Right atrium auricular region (tissue), 2 donors: ENCODE measurements at places on chromosomes 5 and 9. TPM values are rescaled to one million over a fixed set of nuclear protein-coding genes. Genes with fewer than 3 reads are reported as not detected.

Gene PCDHB2
- total RNA-seq: 1.8 TPM

Gene SPINK4
- total RNA-seq: not detected

Gene NME5
- total RNA-seq: 3.8 TPM

Gene HNRNPAB
- total RNA-seq: 69.1 TPM

Gene CDH9
- total RNA-seq: not detected

- DNase-seq: no peak
- no peak overlapping the region for H3K27ac ChIP-seq
- no peak overlapping the region for H3K4me3 ChIP-seq
- no peaks in the 10 kb centered on the region for H3K36me3 ChIP-seq
These were observed 72.3 kb downstream of the ANGPTL2 start for GRCh38 chr9:127050152-127050551.

DNA sequence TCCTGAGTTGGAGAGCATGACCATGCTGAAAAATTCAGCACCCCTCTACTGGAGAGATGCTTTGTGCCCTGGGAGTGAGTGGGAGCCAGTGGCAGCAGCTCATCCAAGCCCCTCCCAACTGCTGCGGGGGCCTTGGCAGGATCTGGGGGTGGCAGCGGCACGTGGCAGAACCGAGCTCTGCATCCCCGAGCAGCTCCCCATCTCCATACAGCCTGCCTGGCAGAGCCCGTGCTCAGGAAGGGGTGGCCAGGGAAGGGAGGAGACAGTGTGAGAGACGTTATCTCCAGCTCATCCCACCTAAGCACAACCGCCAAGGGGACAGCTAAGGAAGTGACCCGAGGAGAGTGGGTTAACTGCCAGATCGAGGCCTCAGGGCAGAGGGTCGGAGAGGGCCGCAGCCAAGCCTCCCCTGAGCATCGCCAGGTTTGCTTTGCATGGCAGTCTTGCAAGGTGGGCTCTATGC, 17.2 kb upstream of the DPM2 start:
- H3K4me3 ChIP-seq: no peak overlapping the region
- no peaks in the 10 kb centered on the region for H3K36me3 ChIP-seq
- H3K4me1 ChIP-seq: peaks cover 44% of the 10 kb centered on the region
- peak overlapping the region; percentile 86 for H3K27ac ChIP-seq

DNA sequence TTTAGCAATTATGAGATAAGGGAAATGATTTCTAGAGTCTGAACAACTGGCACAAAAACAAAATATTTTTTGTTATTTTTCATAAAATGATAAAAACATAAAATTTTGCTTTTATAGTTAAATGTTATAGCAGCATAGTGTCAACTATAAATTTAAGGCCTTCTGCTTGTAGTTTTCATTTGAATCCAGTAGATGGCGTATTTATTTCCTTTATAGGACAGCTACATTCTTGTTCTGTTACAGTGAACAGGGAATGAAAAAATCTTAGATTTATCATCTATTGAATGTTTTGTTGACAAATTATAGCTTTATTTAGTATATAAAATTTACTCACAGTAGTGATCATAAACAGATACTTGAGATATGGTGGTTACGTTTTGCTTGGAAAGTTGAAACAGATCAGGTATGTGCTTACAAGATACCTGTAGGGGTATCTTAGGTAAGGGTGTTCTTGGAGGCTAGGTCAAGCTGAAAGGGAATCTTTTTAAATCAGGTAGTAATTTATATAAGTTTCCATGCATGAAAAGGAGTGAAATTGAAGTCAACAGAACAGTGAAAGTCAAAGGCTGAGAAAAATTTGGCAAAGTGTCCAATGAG, 239.3 kb upstream of the GRIN3A start:
- no peak overlapping the region for H3K27ac ChIP-seq
- no peaks in the 10 kb centered on the region for H3K36me3 ChIP-seq
- no peaks in the 10 kb centered on the region for H3K4me1 ChIP-seq
- DNase-seq: no peak
- H3K4me3 ChIP-seq: no peak overlapping the region
- no peaks in the 10 kb centered on the region for H3K27me3 ChIP-seq

- peak overlapping the region; percentile 86 for H3K27ac ChIP-seq
- no peaks in the 10 kb centered on the region for H3K4me1 ChIP-seq
- H3K4me3 ChIP-seq: peak overlapping the region; percentile 68
- H3K27me3 ChIP-seq: no peaks in the 10 kb centered on the region
- H3K36me3 ChIP-seq: peaks cover 9% of the 10 kb centered on the region
- DNase-seq: no peak
These were observed 2.0 kb upstream of the ZNF622 start for GRCh38 chr5:16467363-16468219.

DNA sequence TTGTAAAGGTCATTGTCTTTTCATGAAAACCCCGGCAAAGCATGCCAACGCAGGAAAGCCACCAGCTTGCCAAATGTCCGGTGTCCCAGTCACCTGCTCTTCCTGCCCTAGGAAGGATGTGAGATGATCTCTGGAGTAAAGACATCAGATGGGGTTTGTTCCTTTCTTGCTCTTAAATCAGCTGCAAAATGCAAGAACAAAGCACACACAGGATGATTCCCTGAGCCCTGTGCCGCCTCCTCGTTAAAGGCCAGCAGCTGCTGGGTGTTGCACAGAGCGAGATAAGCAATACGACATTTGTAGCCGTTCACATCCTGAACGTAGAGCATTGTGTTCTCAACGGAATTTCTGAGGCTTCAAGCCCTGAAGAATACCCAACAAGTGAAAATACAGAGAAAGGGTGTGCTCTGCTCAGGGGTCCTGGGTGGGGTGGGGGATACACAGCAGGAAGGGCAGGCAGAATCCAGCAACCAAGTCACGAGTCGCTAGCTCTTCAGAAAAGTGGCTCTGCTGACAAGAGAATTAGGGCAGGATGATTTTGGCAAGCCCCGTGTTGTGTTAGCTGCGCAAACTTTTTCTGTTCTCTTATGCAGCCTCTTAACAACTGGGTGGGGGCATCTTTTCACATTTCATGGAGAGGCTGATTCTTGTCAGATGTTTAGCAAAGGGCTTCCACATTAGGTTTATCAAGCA, 229.2 kb upstream of the MAP3K1 start:
- H3K4me3 ChIP-seq: peak overlapping the region; percentile 39
- peak overlapping the region; percentile 53 for H3K27ac ChIP-seq
- no peaks in the 10 kb centered on the region for H3K27me3 ChIP-seq
- H3K4me1 ChIP-seq: peaks cover 40% of the 10 kb centered on the region
- DNase-seq: peak; percentile 80

GRCh38 chr5:21237461-21237860, 1249.5 kb upstream of the CDH18 start:
- DNase-seq: no peak
- H3K36me3 ChIP-seq: no peaks in the 10 kb centered on the region
- no peaks in the 10 kb centered on the region for H3K27me3 ChIP-seq
- H3K4me3 ChIP-seq: no peak overlapping the region

DNA sequence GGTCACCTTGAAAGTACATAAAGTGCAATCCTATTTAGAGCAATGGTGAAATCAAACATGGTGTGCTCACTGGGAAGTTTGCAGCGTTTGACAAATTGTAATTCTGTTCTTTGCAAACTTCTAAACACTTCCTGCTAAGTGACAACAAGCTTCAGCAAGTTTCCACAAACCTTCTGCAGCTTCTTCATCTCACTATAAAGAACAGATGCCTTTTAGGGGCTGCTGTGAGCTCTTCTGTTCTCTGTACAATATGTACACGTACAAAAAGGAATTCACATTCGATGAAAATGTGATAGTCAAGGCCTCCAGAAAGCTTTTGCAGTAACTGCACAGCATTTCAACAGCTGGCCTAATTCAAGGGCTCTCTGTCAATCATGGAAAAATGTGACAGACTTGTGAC, 543.1 kb downstream of the CETN3 start:
- H3K27ac ChIP-seq: no peak overlapping the region
- H3K4me3 ChIP-seq: no peak overlapping the region
- no peaks in the 10 kb centered on the region for H3K4me1 ChIP-seq

GRCh38 chr9:93467462-93467861, 14.1 kb upstream of the FAM120AOS start:
- no peaks in the 10 kb centered on the region for H3K4me1 ChIP-seq
- H3K36me3 ChIP-seq: no peaks in the 10 kb centered on the region
- H3K27ac ChIP-seq: peak overlapping the region; percentile 64
- no peak overlapping the region for H3K4me3 ChIP-seq
- no peak for DNase-seq

GRCh38 chr5:157611571-157612476, 36.2 kb upstream of the ADAM19 start:
- H3K4me3 ChIP-seq: no peak overlapping the region
- no peaks in the 10 kb centered on the region for H3K36me3 ChIP-seq
- H3K27ac ChIP-seq: no peak overlapping the region
- no peaks in the 10 kb centered on the region for H3K27me3 ChIP-seq
- no peaks in the 10 kb centered on the region for H3K4me1 ChIP-seq

DNA sequence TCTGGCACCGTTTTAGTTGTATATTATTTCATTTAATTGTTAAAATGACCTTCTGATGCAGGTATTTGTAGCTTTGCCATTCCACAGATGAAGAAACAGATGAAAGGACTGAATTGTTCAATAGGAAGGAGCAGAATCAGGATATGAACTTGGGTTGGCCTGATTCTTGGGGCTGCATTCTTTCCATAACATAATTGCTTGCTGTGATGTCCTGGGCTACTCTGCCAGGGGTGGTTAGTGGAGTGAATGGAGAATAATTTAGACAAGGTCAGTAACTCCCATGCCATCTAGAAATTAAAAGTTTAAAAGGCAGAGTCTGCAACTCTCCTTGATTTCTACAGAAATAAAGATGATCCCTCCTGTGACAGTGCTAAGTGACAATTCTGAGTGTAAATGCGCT, 15.9 kb downstream of the TLR4 start:
- H3K27me3 ChIP-seq: no peaks in the 10 kb centered on the region
- no peak for DNase-seq
- no peaks in the 10 kb centered on the region for H3K4me1 ChIP-seq

DNA sequence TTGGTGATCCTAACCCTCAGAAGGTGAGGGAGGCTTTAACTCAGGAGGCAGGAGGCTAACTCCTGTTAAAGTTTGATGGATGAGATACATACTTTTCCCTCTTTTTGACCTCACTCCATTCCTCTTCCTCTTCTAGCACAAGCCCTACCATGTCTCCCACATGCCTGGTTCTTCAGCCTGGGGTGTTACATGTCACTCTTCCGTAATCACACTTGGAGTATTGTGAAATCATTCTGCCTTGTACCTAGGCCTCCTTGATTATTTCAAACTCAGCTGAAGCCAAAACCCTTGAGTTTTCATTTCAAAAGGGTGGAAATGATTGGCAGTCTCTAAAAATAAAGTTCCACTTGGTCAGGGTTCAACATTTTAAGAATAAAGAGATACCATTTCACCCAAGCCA, 1.8 kb downstream of the PLAC8L1 start:
- no peak overlapping the region for H3K4me3 ChIP-seq
- no peaks in the 10 kb centered on the region for H3K4me1 ChIP-seq
- no peaks in the 10 kb centered on the region for H3K27me3 ChIP-seq
- no peak for DNase-seq
- H3K27ac ChIP-seq: peak overlapping the region; percentile 22

DNA sequence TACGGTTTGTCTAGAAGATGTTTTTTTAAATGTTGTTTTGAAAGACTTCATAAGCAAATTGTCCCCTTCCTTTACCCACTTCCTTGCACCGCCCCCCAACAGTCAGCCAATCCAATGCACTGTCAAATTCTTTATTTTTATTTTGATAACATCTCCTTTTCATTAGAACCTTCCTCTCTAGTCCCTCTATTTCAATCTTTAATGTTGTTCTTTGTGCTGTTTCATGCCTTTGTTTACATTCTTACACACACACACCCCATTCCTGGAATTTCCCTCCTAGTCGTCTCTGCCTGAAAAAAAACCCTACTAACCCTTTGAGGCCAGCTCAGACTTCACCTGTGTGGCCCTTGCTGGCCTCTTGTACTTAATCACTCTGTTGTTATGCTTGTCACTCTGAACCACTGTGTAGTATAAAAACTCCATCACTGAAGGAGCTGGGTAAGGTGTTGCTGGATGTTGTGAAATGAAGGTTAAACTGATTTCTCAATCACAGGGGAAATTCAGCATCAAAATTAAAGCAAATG, 133.4 kb downstream of the UGCG start:
- no peak overlapping the region for H3K27ac ChIP-seq
- peaks cover 3% of the 10 kb centered on the region for H3K4me1 ChIP-seq
- no peaks in the 10 kb centered on the region for H3K36me3 ChIP-seq
- H3K27me3 ChIP-seq: no peaks in the 10 kb centered on the region
- no peak for DNase-seq
- no peak overlapping the region for H3K4me3 ChIP-seq

DNA sequence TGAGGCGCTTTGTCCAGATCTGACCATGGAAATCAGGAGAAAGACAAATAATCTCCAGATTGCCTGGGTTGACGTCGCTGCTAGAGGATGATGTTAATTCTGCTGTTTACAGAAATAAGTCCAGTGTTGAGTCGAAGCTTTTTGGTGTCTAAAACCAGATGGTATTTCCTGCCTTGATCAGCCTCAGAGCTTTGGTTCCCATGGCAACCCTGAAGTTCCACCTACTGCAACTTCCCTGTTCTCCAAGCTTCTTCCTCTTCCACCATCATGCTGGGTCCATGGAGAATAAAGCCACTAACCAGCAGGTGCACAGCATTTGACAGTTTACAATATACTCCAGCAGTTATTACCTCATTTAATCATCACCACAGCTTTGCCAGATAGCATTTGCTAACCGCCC, 18.0 kb upstream of the GABBR2 start:
- H3K27me3 ChIP-seq: no peaks in the 10 kb centered on the region
- no peak overlapping the region for H3K4me3 ChIP-seq
- DNase-seq: no peak
- no peaks in the 10 kb centered on the region for H3K4me1 ChIP-seq
- H3K36me3 ChIP-seq: no peaks in the 10 kb centered on the region

- H3K27ac ChIP-seq: peak overlapping the region; percentile 66
- no peaks in the 10 kb centered on the region for H3K27me3 ChIP-seq
- H3K4me3 ChIP-seq: no peak overlapping the region
These were observed 366.0 kb downstream of the BRINP1 start for GRCh38 chr9:119003201-119003611.

DNA sequence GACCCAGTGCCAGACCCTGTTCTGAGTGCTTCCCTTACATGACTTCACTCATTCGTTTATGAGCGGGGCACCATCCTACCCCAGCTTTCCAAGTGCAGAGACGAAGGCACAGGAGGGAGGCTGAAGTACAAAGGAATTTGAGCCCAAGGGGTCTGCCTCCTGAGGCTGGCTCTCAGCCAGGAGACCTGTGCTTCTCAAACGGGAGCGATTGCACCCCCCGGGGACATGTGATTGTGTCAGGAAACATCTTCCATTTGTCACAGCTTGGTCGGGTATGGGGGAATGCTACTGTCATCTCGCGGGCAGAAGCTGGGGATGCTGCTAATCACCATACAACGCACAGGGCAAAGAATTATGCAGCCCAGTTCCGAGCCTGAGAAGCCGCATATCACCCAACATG, 23.9 kb downstream of the ADCY2 start:
- H3K36me3 ChIP-seq: no peaks in the 10 kb centered on the region
- DNase-seq: no peak
- H3K4me1 ChIP-seq: no peaks in the 10 kb centered on the region
- H3K27me3 ChIP-seq: no peaks in the 10 kb centered on the region
- H3K4me3 ChIP-seq: no peak overlapping the region
